ENCODE measurements at places on chromosomes 4 and X.

- DNase-seq = no peak
Observed at GRCh38 chr4:93317057-93317456, 511.5 kb upstream of the ATOH1 start.

- DNase-seq = no peak
Observed at GRCh38 chr4:65393078-65393477, 277.2 kb downstream of the EPHA5 start.

GRCh38 chrX:124373348-124373747, 27.0 kb downstream of the SH2D1A start:
- no peak for DNase-seq

DNA sequence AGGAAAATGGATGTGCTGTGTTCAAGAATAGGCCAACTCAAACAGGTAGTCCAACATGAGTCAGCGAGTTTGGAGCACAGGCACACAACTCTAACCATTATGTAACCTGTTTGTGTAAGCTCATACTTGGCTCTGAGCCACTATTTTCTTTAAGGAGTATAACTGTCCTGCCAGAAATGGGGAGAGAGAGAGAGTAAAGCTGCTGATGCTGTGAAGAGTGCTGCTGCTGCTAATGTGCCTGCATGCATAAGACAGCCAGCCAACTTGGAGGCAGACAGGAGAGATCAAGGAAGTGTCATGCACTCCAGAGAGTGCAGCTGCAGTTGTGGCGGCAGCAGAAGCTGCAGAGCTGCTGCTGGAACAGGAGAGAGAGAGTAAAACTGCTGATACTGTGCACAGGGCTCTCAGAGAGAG, 11.7 kb upstream of the STATH start:
- DNase-seq = no peak

- DNase-seq = no peak
Observed at GRCh38 chr4:184807797-184808712, 17.7 kb downstream of the ACSL1 start.

DNA sequence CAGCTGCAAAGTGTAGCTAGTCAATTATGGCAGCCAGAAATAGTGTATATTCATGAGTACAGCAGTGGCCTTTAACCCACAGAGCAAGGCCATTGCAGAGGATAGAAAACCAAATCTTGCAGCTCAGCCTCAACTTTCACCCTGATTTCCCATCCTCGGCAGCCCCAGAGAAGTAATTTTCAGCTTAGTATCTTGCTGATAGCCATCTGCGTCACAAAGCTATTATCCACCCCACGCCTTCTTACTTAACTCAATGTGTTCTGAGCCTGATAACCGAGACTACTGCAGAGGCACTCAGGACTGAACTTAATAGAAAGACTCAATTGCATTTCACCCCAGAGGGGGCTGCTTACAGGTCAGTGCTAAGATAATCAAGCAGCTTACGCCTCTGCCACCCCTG, 174.5 kb upstream of the MAOA start:
- DNase-seq = no peak

GRCh38 chr4:4677556-4678522, 136.0 kb upstream of the STX18 start:
- DNase-seq = no peak

GRCh38 chr4:159401226-159401712, 298.4 kb downstream of the RAPGEF2 start:
- DNase-seq = no peak

- no peak for DNase-seq
Observed at GRCh38 chr4:82104578-82104977, 269.2 kb downstream of the HNRNPD start.

- DNase-seq = no peak
Observed at GRCh38 chrX:101595739-101596419, 21.9 kb downstream of the ARMCX6 start.

DNA sequence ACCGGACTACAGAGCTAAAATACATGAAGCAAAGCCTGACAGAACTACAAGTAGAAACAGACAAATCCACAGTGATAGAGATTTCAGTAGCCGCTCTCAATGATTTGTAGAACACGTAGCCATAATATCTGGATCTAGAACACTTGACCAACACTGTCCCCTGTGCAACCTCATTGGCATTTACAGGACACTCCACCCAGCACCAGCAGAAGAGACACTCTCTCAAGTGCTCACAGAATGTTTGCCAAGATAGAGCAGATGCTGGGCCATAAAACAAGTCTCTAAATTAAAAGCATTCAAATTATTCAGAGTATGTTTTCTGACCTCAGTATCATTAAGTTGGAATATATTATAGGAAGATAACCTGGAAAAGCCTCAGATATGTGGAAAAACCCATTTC, 21.7 kb downstream of the HTT start:
- DNase-seq = no peak

GRCh38 chr4:87006426-87006675, 71.5 kb downstream of the AFF1 start:
- DNase-seq = no peak

- no peak for DNase-seq
Observed at GRCh38 chr4:187961961-187962360, 33.6 kb upstream of the ZFP42 start.

DNA sequence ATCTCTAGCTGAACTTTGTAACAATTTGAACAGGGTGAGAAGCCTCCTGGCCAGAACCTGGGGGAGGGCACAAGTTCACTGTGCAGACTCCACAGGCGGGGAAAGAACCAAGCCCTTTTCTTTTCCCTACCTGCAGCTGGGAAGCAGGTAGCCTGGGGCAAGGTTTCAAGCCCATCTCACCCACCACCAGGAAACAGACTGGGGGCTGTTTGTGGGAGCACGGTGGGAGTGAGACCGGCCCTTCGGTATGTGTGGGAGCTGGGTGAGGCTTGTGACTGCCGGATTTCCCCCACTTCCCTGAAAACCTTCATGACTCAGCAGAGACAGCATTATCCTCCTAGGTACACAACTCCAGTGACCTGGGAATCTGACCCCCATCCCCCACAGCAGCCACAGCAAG, 211.7 kb downstream of the ZNF674 start:
- DNase-seq = no peak

DNA sequence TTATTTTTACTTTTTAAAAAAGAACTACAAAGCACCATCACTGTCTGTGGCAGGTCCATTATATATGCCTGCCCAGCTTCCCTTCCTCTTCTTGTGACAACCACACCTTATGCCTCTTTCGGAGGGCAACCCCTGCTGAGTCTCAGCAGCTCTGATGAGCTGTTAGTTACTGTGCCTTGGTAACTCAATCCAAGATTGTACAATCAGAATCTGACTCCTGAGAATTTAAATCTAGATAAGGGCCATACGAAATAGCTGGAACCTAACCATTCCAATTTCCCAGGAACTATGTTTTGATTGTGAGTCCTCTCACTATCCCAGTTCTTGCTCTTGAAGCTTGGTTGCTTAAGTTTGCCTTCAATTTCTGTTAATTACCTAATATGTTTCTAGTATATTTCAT, 61.9 kb downstream of the ADAMTS3 start:
- DNase-seq = no peak

DNA sequence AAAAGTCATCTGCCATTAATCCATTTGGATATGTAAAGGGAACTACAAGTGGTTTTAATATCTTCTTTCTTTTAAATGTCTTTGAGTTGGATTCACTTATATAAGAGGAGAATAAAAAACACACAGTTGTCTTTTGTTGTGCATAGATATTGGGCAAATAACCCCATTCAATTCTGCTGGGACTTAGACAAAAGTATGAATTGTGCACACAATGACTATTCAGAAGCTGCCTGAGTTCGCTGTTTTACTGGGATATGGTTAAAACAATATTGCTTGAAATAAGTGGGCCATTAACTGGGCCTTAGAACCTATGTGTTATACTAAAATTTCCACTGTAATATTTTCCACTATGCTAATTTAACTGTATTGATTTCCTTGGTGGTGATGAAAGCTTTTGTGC, 71.7 kb downstream of the PCYT1B start:
- no peak for DNase-seq

- DNase-seq = no peak
Observed at GRCh38 chr4:8644966-8645752, 52.6 kb downstream of the CPZ start.

DNA sequence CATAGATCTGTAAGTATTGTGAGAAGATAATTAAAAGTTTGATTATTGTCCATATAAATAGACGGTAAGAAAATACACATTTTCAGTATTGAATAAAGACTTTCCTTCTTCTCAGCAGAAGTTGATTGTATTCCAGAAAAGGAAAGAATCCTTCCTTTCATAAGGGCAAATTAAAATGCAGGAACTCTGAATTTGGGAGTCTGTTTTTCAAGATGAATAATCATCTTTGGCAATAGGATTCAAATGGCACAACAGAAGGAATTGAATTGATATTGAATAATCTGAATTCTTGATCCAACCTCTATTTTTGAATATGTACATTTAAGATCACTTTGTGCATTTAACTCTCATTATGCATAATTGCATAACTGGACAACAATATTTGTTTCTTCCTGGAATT, 149.3 kb downstream of the DMD start:
- no peak for DNase-seq

- peak; percentile 54 for DNase-seq
Observed at GRCh38 chrX:153411255-153411987, at the start of gene ZFP92. Gene ZFP92, plus strand, starts transcription at chrX:153411472. Its CDS starts 6,851 bp downstream, at chrX:153418323.

DNA sequence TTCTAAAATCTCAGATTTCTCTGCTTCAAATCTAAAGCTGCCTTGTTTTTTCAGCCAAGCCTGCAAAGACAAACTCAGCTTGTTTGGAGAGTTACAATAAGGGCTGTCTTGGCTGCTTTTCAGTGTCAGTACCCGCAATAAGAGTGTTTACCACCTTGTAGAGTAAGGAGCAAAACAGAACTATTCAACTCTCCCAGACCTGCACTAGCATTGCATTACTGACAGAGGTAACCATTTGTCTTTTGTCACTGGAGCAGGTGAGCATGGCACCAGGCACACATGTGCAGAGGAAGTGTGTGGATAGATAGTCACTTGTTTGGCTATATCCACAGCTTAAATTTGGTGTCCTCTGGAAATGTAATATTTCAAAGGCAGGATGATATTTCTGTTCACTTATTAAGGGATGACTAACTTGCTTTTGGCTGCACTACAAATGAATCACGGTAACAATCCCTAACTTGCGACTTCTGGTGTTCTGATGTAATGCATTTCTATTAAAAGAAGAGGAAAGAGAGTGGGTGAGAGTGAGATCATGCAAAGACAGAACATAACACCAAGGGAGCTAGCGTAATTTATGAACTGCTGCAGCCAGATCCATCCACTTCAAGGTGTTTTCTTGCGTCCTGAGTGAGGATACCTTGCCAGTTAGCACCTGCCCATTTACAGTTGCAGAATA, 38.6 kb downstream of the PTCHD1 start:
- DNase-seq = no peak

DNA sequence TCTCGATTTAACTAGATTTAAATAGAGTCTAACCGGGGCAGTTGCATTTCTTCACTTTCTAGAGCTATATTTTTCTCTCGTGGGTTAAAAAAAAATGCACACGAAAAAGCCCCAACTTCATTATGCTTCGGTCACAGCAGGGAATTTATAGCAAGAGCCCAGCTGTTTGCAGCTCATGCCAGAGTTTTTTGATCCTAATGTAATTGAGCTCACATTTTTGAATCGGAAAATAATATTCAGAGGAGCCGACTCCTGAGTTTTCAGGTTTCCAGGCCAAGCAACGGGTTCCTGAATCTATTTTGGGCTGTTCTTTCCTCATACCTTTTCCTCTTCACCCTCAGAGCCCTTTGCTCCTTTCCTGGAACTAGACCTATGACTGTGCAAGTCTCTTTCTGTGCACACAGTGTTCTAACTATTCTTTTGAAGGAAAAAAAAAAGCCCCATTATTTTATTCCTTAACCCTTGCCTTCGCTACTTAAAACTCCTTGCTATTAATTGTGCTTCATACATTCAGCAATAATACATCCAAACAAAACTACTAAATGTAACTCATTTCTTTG, 27.5 kb upstream of the ESX1 start:
- DNase-seq = no peak

GRCh38 chrX:13590207-13590606, 20.8 kb downstream of the EGFL6 start:
- no peak for DNase-seq
